ENCODE measurements at places on chromosomes 11 and 22.

DNA sequence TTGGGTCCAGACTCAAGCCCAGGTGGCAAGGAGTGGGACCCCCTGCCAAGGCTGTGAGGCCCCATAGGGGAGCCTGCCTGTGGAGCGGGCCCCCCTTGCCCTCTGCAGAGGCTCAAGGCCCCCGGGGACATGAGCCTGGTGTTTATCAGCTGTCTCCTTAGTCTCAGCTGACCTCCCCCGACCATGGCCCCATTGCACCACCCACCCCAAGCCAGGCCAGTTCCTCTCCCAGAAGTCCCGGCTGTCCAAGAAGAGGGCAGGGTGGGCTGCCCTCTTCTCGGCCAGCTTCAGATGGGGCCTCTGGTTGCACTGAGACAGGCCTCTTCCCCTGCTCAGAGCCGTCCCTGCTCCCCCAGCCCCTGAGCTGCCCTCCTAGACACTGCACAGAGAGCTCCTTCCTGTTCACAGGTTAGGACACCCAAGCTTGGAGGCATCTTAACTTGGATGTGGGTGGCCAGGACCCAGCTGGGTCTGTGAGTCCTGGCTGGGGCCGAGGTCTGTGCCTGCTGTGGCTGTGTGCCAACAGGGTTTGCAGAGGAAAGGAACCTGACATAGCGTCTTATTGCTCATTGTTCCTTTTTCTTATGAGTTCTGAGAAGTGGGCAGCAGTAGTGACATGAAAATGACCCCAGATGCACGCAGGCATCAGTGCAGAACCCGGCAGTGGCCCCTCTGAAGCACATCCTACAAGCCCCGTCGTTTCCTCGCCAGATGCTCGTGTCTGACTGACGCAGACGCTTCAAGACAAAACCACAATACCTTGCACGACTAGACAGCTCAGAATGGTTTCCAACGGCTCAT is 5.4 kb downstream of the TRABD start:
- H3K4me3 ChIP-seq: peak overlapping the region; percentile 50
- no peak for DNase-seq
- H3K36me3 ChIP-seq: peaks cover 35% of the 10 kb centered on the region
- peaks cover 18% of the 10 kb centered on the region for H3K4me1 ChIP-seq
- peak overlapping the region; percentile 9 for H3K27ac ChIP-seq
- H3K27me3 ChIP-seq: no peaks in the 10 kb centered on the region

DNA sequence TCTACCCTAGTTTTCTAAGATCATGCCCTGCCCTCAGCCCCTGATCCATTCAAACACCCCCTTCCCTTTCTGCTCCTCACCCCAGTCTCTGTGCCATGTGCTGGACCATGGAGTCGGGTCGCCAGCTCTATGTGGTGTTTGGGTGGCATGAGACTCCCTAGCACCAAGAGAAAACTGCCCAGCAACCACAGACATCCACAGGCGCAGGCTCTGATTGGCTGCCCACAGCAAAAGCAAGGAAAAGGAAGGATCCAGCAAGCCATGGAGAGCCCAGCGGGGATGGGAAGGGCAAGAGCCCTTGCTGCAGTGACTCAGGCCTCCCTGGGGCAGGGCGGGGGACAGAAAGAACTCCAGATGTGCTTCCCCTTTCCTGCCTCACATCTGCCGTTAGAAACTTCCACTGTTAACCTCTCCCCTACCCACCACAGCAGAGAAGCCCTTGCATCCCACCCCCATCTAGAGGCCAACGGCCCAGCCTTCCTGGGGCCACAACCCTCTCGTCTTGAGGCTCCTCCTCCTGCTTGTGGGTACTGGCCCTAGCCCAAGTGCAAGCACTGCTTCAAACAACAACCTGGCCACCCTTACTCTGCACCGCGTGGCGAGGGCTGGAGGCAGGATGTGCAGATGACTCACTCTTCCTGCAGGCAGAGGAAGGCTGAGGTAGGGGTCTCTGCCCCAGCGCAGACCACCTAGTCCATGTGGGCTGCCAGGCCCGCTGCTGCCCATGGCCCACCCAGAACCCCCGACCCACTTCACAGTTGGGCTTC is 9.7 kb upstream of the AHNAK start:
- H3K27me3 ChIP-seq: no peaks in the 10 kb centered on the region
- peak; percentile 88 for DNase-seq
- H3K27ac ChIP-seq: peak overlapping the region; percentile 98
- H3K4me3 ChIP-seq: peak overlapping the region; percentile 16
- peaks cover 72% of the 10 kb centered on the region for H3K4me1 ChIP-seq

DNA sequence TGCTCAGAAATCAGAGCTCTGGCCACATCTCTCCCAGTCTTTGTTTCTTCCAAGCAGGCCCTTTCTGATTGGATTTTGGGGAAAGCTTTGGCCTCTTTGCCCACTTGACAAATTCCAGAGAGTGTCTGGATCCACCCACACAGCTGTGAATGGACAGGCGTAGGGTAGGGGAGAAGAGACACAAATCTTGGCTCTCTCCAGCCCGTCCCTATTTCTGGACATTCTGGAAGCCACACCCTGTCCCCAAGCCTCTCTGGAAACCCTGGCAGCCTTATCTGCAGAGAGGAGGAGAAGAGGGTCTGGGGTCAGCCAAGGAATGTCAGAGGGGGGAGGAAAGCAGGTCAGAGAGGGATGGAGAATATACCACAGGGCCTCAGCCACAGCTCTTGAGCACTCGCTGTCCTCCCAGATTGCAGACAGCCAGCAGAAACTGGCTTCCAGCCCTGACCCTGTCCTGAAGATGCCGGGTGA is 59.5 kb upstream of the WNT11 start:
- no peaks in the 10 kb centered on the region for H3K27me3 ChIP-seq
- H3K36me3 ChIP-seq: no peaks in the 10 kb centered on the region
- no peaks in the 10 kb centered on the region for H3K4me1 ChIP-seq
- peak overlapping the region; percentile 69 for H3K27ac ChIP-seq

- DNase-seq: no peak
- no peaks in the 10 kb centered on the region for H3K27me3 ChIP-seq
- H3K27ac ChIP-seq: no peak overlapping the region
- no peaks in the 10 kb centered on the region for H3K36me3 ChIP-seq
- no peaks in the 10 kb centered on the region for H3K4me1 ChIP-seq
- H3K4me3 ChIP-seq: no peak overlapping the region
Measured at GRCh38 chr11:102990145-102990544, 34.6 kb upstream of the MMP13 start.

DNA sequence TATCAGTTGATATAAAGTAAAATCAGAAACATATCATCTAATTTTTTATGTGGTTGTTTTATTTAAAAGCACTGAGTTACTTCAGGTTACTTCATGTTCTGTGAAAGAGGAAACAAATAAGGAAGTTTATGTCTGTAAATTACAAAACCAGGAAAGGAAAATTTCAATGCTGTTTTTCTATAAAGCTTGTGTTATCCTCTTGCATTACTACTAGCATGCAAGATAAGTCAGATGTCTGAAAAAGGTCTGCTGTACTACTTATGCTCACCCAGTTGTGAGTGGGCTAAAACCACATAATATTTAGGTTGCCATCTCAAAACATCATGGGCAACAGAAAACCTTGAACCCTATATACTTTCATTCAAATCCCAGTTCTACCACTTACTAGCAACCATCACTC is 121.5 kb downstream of the ATG16L2 start:
- H3K4me3 ChIP-seq: no peak overlapping the region
- H3K4me1 ChIP-seq: no peaks in the 10 kb centered on the region
- no peaks in the 10 kb centered on the region for H3K27me3 ChIP-seq
- no peak overlapping the region for H3K27ac ChIP-seq

GRCh38 chr22:47169801-47170140 is 407.3 kb downstream of the TBC1D22A start:
- H3K27ac ChIP-seq: no peak overlapping the region
- H3K4me1 ChIP-seq: no peaks in the 10 kb centered on the region
- H3K4me3 ChIP-seq: no peak overlapping the region
- H3K36me3 ChIP-seq: no peaks in the 10 kb centered on the region

- no peaks in the 10 kb centered on the region for H3K27me3 ChIP-seq
- H3K4me3 ChIP-seq: no peak overlapping the region
- H3K4me1 ChIP-seq: no peaks in the 10 kb centered on the region
- no peak overlapping the region for H3K27ac ChIP-seq
Measured at GRCh38 chr11:93166194-93166593, 31.6 kb downstream of the SLC36A4 start.

GRCh38 chr22:18906896-18907295 is 776 bp downstream of the DGCR6 start:
- no peaks in the 10 kb centered on the region for H3K27me3 ChIP-seq
- H3K27ac ChIP-seq: no peak overlapping the region
- no peaks in the 10 kb centered on the region for H3K4me1 ChIP-seq

DNA sequence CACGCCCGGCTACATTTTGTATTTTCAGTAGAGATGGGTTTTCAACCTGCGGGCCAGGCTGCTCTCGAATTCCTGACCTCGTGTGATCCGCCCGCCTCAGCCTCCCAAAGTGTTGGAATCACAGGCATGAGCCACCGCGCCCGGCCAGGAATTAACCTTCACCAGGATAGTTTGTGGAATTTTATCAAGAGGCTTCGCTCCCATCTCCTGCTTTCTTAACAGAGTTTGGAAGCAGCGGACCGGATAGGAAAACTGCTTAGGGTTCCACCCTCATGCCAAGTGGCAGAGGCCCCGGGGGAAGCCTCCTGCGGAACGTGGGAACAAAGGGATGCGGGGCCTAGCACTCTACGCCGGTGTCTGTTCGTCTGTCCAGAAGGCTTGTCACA is 229.9 kb downstream of the ST3GAL4 start:
- H3K27ac ChIP-seq: no peak overlapping the region
- no peaks in the 10 kb centered on the region for H3K27me3 ChIP-seq
- no peaks in the 10 kb centered on the region for H3K4me1 ChIP-seq
- no peak for DNase-seq
- no peaks in the 10 kb centered on the region for H3K36me3 ChIP-seq

DNA sequence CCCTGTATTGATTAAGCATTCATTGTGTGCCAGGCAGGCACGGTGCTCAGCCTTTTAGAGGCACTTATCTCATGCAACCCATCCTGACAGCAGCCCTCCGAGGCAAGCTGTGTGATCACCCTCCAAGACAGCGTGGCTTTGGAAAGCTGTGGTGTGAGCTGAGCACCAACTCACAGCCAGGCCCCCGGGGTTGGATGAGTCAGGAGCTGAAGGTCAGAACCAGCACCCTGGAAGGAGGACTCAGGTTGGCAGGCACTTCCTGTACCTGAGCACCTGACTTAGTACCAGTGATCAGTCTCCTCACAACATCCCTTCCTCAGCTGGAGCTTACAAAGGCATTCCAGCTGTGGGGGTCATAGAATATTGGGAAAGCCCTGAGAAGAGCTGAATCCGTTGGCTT is 9.0 kb downstream of the PATZ1 start:
- H3K27me3 ChIP-seq: no peaks in the 10 kb centered on the region
- DNase-seq: no peak
- H3K4me1 ChIP-seq: no peaks in the 10 kb centered on the region
- no peak overlapping the region for H3K4me3 ChIP-seq

GRCh38 chr11:85815186-85815931 is 4.4 kb upstream of the SYTL2 start:
- H3K4me3 ChIP-seq: no peak overlapping the region
- no peak for DNase-seq
- H3K4me1 ChIP-seq: no peaks in the 10 kb centered on the region
- no peaks in the 10 kb centered on the region for H3K27me3 ChIP-seq

- H3K27me3 ChIP-seq: no peaks in the 10 kb centered on the region
- no peaks in the 10 kb centered on the region for H3K4me1 ChIP-seq
- H3K36me3 ChIP-seq: no peaks in the 10 kb centered on the region
- no peak for DNase-seq
Measured at GRCh38 chr22:21100149-21101032, 54.6 kb downstream of the LRRC74B start.

All from tibial nerve (tissue), 4 donors.